ENCODE measurements at places on chromosomes 13 and 19.

- DNase-seq = no peak
Measured at GRCh38 chr13:44617648-44618047, 41.5 kb upstream of the TSC22D1 start.

- DNase-seq = no peak
Measured at GRCh38 chr13:36163809-36164308, 32.7 kb upstream of the DCLK1 start.

DNA sequence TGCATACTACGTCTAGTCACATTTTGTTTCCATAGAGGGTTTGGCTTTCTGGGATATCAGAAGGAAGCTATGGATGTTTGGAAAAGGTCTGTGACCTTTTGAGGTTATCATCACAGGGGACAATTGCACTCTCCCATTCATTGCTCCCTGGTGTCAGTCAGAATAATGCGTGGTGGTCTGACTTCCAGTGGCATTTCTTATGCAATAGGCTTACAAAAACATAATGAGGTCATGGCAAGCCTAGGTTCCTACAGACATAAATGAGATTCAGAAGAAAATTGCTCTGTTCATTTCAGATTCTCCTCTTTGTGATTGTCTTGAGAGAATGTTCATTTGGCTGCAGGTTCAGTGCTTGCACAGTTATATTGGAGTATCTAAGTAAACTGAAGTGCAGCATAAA, 54.6 kb downstream of the ARHGAP35 start:
- no peak for DNase-seq

- no peak for DNase-seq
Measured at GRCh38 chr19:35569281-35569781, 5.9 kb upstream of the ATP4A start.

DNA sequence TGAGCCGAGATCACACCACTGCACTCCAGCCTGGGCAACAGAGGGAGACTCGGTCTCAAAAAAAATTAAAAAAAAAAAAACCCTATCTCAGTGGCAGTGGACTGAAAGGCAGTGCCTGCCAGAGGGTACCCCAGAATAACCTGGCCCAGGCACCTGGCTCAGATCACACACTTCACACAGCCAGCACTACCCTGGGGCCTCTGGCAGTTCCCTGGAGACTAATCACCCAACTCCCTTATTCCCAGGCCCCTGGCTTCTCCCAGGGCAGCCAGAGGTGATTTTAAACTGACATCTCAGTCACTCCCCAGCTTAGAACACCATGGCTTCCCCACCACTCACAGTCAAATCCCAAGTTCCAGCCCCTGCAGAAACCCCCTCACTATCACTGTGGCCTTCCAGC, 3.5 kb upstream of the SLC27A5 start:
- DNase-seq = no peak

GRCh38 chr19:35048911-35049411, 7.4 kb downstream of the HPN start:
- no peak for DNase-seq

DNA sequence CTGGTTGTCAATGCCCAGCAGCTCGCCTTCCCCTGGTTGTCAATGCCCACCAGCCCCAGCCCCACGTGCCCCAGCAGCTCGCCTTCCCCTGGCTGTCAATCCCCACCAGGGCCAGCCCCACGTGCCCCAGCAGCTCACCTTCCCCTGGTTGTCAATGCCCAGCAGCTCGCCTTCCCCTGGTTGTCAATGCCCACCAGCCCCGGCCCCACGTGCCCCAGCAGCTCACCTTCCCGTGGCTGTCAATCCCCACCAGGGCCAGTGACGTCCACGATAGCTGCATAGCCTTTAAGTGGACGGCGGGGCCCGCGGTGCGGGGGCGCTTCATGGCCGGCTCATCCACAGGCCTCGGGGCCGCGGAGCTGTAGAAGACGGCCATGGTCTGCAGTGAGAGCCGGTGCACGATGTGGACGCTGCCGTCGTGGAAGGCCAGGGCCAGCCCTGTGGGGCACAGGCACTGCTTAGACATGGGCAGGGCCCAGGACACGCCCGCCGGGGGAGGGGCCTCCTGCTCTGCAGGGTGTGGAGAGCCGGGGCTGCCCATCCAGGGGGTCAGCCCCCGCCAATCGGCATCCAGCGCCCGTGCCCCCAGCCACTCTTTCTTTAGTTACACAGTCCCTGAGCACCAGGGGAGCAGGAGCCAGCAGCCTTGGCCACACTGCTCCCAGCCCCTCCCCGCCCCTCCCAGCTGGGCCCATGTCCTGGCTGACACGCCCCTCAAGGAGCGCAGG, 13.1 kb downstream of the MED16 start:
- DNase-seq = no peak

DNA sequence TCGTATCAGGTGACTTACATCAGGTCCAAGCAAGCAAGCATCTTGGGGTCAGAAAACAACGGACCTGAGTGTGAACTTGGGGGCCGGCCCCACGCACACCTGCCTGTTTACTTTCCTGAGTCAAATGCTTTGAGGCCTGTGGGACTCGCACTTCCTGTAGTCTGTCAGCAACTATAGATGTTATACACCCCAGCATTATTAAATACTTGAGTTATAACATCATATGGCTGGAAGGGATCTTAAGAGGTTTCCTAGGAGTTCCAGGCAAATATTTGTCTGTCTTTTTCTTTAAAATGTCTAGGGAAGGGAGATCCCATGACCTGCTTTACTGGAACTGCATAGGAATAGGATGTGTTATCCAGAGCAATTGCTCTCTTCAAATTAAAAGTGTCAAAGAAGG, 280.6 kb downstream of the SHISA2 start:
- DNase-seq = no peak

DNA sequence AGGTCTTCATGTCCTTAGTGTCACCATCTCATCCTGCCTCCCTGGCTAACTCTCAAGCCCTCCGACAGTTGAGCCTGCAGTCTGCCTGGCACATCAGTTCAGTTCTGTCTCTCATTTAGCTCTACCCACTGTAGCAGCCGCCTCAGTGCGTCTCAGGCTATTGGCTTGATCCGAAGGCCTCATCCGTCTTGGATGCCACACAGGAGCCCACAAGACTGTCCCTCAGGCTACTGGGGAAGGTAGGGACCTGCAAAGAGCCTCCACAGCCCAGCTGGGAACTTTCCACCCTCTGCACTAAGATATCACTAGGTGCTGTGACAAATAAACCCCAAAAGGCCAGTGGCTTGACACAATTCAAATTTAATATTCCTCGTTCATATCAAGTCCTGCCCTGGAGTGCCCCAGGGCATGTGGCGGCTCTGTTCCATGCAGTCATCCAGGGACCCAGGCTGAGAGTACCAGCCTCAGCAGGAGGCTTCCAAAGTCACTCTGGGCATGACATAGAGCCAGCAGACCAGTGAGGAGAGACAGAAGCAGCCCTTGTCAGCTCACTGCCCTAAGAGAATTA, 5.7 kb downstream of the VSTM2B start:
- DNase-seq = no peak

- DNase-seq = no peak
Measured at GRCh38 chr19:49020342-49020741, 3.5 kb upstream of the LHB start.

GRCh38 chr13:113442354-113442984, 10.8 kb downstream of the ADPRHL1 start:
- no peak for DNase-seq

GRCh38 chr13:108220041-108220440, 1.8 kb downstream of the ABHD13 start:
- no peak for DNase-seq

All from stimulated activated CD4-positive, alpha-beta T cell treated with anti-CD3 and anti-CD28 coated beads, Interleukin-15, amount 100 ng/mL, for 48 hours (primary cell).